ENCODE measurements at places on chromosomes 7 and 10.
A peak's percentile ranks its signal among the peaks of the same experiment; 100 is the strongest.

DNA sequence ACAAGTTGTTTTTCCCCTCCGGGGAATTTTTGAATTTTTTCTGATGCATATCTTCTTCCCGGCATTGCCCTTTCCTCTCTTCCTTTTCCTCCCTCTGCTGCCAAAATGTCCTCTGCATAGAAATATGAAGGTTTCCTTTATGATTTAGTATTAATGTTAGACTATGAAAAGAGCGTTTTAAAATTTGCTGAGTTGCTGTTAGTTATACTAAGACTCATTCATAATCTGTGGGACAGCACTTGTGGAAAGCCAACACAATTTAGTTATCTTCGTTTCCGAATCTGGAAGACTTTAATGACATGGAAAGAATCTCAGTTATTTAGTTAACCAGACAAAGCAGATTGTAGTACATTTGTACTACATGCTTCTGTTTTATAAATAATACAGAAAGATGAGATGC is 25.0 kb downstream of the POU6F2 start:
- DNase-seq = no peak

GRCh38 chr7:27860800-27861199 is 120.8 kb downstream of the TAX1BP1 start:
- DNase-seq = no peak

DNA sequence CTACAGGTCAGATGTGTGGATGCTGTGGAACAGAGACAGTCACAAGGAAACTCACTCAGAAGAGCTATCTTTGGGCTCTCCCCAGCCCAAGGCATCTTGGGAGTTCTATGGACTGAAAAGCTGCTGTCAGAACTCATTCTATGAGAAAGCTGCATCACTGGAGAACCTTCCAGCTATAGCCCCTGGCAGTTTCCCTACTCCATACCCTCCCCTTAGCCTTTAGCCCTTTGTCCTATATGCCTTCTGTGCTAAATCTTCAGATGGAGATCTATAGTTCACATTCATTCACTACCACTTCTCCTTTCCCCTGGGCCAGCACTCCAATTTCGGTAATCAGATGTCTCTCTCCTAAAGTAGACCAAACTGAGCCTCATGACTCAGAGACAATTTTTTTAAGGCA is 6.9 kb downstream of the WNT8B start:
- no peak for DNase-seq

- no peak for DNase-seq
Observed at GRCh38 chr10:132050191-132050590, 15.6 kb upstream of the JAKMIP3 start.

DNA sequence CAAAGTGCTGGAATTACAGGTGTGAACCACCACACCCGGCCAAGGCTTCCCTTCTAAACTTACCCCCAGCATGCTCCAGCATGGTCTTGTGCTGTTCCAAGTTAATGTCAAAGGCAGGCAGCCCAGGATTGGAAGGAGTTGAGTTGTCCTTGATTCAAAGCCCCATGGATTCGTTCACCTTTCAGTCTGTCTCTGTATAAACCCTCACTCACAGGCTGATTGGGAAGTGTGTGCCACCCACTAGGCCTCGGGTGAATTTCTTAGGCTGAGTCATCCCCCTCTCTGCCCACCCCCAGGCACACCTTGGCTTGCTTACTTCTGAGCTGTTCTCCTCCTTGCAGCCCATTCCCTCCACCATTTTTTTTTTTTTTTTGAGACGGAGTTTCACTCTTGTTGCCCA is 13.3 kb upstream of the PRDX3 start:
- no peak for DNase-seq

DNA sequence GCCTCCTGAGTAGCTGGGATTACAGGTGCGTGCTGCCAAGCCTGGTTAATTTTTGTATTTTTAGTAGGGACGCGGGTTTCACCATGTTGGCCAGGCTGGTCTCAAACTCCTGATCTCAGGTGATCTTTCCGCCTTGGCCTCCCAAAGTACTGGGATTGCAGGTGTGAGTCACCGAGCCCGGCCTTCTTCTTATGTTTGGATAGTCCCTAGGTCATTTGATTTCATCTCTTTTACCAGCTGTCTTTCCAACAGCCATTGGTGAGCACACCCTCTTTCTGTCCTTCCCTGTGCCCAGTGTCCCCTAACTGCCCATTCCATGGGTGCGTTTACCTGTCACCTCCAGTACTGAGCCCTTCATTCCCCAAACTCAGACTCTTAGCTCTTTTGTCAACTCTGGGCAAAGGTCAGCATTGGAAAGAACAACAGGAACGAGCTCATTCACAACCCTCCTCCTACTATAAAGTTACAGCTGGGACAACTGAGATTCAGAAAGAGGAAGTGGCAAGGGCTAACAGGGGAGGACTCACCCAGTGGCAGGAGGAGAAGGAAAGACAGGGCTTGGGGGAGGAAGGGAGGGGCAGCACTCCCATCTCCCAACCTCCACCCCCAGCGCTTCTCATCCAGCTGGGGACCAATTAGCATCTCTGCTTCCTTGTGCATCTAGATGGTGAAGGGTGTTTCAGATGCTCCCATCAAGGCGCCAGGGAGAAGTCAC is 5.6 kb downstream of the SSC4D start:
- DNase-seq = no peak

DNA sequence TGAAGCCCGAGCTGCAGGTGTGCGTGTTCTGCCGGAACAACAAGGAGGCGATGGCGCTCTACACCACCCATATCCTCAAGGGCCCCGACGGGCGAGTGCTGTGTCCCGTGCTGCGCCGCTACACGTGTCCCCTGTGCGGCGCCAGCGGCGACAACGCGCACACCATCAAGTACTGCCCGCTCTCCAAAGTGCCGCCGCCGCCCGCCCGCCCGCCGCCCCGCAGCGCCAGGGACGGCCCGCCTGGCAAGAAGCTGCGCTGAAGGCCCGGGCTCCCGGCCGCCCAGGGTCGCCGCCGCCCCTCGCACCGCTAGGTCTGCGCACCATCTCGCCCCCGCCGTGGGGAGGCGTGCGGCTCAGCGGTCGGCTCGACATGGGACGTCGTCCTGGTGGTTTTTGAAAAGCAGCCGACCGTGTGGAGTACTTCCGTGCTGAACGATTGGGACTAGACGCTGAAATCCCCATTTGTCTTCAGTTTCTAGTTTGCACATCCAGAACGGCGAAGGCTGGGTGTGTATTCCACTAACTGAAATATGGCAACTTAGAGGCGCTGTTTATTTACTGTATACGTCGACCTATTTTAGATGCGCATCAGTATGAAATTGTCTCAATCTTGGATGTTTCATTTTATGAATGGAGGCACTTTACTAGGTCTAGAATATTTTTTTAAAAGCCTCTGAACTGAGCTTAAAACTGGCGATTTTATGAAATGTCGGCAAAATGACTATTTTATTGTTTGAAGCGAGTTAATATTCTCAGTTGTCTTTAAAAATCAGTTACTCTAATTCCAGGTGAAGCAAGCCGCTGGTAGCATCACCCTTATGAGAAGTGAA is 1.1 kb downstream of the NANOS1 start:
- peak; percentile 42 for DNase-seq

DNA sequence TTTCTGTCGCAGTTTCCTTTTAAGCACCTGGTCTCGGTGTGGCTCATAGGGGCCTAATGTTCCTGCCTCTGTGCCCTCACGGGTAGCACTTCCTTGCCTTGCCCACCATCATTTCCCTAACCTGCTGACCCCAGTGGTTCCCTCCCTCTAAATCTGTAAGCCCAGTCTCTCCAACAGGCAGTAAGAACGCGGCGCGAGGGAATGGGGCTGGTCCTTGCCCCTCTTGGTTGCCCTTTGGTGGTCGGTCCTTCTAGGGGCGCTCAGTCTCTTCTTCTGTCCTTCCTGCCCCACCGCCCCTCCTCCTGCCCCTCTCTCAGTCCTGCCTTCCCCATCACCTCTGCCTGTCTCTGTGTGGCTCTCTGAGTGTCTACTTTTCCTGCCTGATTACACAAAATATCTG is 21.2 kb downstream of the EMX2 start:
- DNase-seq = no peak

GRCh38 chr10:75040576-75040975 is 70.9 kb upstream of the SAMD8 start:
- DNase-seq = no peak

DNA sequence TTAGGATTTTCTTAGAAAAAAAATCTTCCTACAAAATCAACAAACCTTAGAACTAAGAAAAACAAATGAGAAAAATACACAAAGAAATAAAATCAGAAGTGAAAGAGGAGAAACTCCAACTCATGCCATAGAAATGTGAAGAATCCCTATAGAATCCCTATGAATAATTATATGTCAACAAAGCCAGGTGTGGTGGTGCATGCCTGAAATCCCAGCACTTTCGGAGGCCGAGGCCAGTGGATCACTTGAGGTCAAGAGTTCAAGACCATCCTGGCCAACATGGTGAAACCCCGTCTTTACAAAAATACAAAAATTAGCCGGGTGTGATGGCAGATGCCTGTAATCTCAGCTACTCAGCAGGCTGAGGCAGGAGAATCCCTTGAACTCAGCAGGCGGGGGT is 27.1 kb downstream of the ACSM6 start:
- peak; percentile 79 for DNase-seq

GRCh38 chr10:131874991-131875451 is 25.8 kb upstream of the PPP2R2D start:
- peak; percentile 69 for DNase-seq

DNA sequence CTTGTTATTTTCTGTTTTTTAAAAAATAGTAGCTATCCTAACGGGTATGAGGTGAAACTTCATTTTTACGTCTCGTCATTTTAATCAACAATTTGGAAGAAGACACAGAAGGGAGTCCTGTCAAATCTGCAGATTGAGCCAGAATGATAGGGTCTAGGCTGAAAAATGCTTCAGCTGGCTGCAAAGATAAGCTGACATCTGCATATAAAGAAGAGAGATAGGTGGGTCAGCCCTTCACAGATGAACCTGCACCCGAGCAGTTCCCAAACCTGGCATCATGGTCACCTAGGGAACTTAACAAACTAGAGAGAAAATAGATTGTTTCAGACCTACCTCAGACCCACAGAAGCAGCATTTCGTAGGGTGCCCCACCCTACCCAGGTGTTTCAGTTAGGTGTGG is 35.2 kb upstream of the BMPR1A start:
- no peak for DNase-seq

- no peak for DNase-seq
Observed at GRCh38 chr7:159098424-159098786, 46.3 kb downstream of the VIPR2 start.

DNA sequence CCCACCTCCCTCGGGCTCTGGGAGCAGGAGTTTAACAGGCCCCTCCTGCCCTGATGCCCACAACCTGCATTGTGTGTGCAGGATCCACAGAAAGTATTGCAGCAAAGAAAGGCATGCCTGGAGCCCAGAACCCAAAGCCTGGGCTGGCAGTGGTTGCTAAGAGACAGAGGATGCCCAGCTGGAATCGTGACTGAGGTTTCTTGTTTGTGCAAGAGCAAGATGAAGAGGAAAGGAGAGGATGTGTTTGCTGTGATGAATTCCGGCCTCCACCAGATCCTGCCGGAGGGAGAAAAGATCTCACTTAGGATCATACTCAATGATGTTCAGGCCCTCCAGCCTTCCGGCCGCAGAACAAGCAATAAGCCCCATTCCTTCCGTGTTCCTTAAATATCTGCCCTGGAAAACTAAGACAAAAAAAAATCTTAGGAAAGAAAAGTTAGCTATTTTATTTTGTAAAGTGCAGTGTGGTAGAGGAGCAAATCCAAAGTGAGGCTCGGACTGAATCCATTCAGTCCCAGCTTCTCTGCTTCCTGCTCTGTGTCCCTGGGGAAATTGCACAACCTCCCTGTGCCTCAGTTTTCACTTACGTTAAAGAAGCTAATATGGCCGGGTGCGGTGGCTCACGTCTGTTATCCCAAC is 57.1 kb downstream of the SLIT1 start:
- DNase-seq = no peak

DNA sequence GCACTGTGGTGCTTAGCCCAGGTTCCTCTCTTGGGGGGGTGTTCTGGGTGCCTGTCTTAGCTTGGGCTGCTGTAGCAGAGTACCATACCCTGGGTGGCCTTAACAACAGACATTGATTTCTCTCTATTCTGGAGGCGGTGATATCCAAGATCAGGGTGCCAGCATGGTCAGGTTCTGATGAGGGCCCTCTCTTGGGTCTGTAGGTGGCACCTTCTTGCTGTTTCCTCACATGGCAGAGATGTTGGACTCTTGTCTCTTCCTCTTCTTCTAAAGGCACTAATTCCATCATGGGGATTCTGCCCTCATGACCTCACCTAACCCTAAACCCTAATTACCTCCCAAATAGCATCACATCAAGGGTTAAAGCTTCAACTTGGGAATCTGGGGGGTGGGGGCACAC is 19.9 kb upstream of the CRHR2 start:
- no peak for DNase-seq

- no peak for DNase-seq
Observed at GRCh38 chr7:106015381-106016218, 52.5 kb downstream of the CDHR3 start.

DNA sequence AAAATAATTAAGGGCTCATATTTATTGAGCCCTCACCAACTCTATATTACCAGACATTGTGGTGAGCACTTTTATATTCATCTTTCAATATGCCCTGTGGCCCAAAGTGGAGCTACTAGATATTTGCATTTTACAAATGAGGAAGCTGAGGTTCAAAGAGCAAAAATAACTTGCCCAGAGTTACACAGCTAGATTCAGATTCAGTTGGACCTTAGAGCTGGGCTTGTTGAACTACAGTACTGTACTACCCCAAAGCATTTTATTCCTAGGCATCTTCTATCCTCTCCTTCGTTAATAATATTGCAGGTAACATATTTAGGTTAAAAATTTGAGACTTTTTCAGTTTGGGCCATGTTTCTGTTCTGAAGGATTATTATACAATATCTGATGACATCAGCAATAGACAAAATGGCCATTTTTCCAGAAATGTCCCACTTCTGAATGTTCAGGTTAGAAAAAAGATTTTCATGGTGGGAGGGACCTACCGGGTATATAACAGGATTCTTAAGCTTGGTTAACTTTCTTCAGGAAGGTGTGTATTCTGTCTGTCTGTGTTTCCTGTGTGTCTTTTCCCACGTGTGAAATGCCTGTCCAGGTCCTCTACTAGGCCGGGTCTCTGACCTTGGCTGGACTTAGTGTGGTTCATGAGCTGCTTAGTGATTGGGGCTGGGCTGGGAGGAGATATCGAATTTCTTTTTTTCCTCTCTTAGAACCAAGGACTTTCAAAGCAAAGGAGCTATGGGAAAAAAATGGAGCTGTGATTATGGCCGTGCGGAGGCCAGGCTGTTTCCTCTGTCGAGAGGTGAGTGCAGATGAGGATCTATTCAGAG is 13.6 kb downstream of the PRXL2A start:
- no peak for DNase-seq

DNA sequence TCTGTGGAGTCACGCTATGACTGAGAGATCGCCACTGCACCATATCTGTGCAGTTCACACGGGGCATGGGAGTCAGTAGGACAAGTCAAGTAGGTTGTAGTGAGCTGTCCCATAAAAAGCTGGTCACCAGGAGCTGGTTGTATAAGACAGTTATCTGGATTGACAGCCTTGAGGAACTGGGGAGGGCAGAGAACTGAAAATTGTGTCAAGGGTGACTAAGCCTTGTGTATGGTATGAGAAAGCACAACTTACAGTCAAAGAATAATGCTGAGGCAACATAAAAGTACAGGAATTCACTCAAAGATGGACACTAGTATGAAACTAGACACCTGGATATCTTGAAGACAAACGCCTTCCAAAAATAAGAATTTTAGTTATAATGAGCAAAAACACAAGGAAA is 564.9 kb downstream of the POM121L12 start:
- DNase-seq = no peak

GRCh38 chr10:71272056-71272771 is 46.8 kb upstream of the SLC29A3 start:
- peak; percentile 73 for DNase-seq

GRCh38 chr7:7203813-7204575 is 21.6 kb downstream of the C1GALT1 start:
- DNase-seq = no peak

- no peak for DNase-seq
Observed at GRCh38 chr7:36404639-36405408, 15.2 kb downstream of the ANLN start.
